ENCODE measurements at places on chromosomes 13 and 19.

- no peak for DNase-seq
Observed at GRCh38 chr13:94427313-94427953, 52.0 kb downstream of the DCT start.

GRCh38 chr19:46815833-46816627 is 27.6 kb upstream of the SLC1A5 start:
- no peak for DNase-seq

GRCh38 chr13:27405546-27406134 is 18.8 kb upstream of the GTF3A start:
- DNase-seq = no peak

- peak; percentile 70 for DNase-seq
Observed at GRCh38 chr13:46321494-46322225, 65.4 kb downstream of the RUBCNL start.

DNA sequence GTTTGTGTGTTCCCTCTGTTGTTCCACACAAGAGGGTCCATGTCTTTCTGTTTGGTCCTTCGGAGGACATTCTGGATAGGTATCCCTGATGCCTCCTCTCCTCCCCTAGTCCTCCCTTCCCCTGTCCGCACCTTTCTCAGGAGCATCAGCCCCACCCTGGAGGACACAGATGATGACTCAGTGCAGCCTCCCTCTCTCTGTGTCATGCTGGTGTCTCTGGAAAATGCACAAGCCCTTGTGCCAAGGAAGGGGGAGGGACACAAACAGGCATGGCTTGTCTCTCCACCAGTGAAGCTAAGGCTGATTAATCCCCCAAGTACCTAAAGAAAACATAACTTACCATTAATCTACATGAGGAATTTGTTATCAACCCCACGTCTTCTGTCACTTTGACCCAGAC is 16.2 kb upstream of the TNFRSF19 start:
- DNase-seq = no peak

DNA sequence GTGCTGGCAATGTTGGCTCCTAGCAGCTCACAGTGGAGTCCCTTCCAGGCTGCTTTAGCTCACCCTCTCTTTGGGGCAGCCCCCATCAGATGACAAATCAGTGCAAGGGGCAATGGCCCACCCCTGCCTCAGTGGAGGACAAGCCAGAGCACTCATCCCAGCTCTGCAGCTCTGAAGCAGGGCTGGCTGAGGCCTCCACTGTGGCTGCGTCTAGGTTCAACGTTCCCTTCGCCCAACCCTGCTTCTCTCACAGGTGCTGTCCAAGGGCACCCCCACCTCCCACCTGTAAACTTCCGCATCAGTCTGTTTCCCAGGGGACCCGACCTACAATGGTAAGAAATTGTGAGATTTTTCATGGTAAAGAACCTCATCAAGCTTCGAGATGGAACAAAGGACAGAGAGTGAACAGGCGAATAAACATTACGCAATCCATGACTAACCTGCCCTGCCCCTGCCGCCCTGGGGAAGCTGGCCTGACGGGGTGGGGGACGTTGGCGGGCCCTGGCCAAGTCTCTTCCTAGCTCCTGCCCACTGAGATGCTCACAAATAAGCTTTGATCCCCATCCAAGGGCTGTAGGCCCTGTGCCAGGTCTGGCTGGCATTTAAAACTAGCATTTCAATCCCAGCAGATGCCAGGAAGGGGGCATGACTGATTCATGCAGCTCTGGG is 40.5 kb downstream of the DZIP1 start:
- no peak for DNase-seq

DNA sequence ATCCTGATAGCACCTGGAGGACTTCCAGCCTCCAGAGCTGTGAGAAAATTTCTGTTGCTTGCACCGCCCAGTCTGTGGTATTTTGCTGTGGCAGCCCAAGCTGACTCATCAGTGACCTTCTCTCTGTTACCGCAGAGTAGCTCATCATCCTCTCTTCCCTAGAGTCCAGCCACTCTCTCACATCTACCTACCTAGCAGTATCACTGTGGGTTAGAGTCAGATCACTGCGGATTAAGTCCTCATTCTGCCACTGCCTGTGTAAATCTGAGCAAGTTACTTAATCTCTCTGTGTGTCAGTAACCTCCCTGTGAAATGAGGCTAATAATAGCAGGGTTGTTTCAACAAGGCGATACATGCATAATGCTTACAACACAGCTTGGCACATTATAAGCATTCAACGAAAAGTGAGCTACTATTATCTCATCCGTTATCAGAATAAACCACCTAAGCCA is 40.3 kb upstream of the USPL1 start:
- DNase-seq = no peak

- DNase-seq = no peak
Observed at GRCh38 chr13:91278291-91278690, 69.2 kb upstream of the MIR17HG start.

- DNase-seq = no peak
Observed at GRCh38 chr13:80118506-80118905, 222.4 kb downstream of the SPRY2 start.

DNA sequence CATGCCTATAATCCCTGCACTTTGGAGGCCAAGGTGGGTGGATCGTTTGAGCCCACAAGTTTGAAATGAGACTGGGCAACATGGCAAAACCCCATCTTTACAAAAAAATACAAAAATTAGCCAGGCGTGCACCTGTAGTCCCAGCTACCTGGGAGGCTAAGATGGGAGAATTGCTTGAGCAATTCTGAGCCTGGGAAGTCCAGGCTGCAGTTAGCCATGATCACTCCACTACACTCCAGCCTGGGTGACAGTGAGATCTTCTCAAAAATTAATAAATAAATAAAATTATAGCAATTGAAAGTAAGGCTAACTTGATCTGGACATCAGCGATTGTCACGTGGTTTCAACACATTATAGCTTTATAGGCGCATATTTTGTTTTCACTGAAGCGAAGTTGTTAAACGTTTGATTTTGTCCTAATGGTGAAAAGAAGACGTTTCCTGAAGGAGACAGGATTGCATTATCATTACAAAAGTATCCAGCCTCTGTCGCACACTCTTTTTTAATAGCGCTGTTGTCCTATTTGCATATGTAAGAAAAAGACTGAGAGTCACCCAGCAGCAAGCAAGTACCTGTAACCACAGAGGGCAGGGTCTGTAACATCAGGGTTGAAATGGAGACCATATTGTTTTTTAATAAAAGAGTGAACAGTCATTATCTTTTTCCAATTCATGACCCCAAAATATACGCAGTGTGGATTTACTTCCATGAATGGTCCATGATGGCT is 335.7 kb downstream of the DCT start:
- DNase-seq = no peak

GRCh38 chr13:29956853-29957252 is 106.4 kb upstream of the UBL3 start:
- DNase-seq = no peak
